ENCODE measurements at places on chromosomes 13 and 19.

DNA sequence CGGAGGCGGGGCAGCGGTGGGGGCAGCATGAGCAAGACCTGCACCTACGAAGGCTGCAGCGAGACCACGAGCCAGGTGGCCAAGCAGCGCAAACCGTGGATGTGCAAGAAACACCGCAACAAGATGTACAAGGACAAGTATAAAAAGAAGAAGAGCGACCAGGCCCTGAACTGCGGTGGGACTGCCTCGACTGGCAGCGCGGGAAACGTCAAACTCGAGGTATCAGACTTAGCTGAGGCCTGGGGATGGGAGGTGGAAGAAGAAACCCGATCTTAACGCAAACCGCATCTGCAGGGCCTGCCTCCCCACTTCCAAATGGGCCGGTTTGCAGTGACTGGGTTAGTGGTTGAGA is 693 bp downstream of the RFXAP start:
- DNase-seq = no peak

DNA sequence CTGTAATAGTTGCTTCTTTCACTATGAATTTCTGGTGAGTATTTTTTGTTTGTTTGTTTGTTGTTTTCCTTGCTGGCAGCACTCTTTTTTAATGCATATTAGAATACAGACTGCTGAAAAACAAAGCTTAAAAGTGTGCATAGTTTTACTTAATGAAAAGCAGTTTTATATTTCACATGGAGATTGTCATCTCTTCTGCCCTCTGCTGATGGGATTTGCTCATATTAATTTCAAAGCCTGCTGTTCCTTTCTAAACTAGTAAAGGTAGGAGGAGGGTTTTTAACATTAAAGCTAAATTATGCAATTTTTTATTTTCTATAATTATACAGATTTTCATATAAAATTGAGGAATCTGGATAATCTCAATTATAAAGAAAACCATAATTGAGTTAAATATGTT is 692.6 kb upstream of the SLITRK1 start:
- DNase-seq = no peak

DNA sequence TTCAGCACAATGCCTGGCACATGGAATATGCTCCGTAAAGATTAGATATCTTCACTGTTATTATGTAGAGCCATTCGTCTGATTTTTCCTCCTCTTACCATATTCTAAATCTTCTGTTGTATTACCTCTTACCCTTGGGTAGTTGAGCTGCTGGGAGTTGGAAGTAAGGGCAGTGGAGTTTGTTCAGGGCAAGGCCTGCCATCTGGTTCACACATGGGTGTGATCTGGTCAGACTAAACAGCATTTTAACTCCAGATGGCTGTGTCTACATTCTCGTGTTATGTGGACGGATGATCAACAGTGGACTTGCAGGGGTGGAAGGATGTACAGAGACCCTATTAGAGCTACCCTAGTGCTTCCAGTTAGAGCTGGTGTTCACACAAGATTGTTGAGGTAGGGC is 164.9 kb downstream of the ZIC5 start:
- no peak for DNase-seq

DNA sequence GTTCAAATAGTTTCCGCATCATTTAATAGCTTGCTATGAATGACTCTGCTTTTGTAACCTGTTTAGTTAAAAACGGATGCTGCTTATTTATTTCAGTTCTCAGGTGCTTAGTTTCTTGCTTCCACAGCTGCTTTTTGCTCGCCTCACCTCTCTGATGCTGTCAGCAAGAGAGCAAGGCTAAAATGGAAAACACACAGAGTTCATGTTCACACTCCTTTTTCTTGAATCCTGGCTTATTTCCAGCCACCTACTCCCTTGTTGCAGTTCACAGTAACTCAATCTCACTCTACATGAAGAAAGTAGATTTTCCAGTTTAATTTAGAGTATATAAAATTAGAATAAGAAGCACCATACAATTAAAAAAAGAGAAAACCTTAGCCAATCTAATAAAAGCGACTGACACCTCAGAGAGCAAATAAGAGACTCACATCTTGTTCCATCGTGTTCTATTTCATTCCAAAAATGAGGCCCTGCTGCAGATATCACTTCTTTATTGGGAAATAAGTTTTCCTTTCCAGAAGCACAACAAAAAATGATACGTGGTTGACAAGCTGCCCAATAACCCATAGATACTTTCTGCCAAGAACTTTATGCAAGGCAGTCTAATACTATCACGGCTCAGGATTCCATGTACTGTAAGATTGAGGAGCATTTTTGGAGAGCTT is 326.1 kb upstream of the SLITRK1 start:
- no peak for DNase-seq
